Right renal pelvis (tissue), 4 donors: ENCODE measurements at places on chromosomes 1 and 21. TPM values are rescaled to one million over a fixed set of nuclear protein-coding genes. Genes with fewer than 3 reads are reported as not detected.

DNA sequence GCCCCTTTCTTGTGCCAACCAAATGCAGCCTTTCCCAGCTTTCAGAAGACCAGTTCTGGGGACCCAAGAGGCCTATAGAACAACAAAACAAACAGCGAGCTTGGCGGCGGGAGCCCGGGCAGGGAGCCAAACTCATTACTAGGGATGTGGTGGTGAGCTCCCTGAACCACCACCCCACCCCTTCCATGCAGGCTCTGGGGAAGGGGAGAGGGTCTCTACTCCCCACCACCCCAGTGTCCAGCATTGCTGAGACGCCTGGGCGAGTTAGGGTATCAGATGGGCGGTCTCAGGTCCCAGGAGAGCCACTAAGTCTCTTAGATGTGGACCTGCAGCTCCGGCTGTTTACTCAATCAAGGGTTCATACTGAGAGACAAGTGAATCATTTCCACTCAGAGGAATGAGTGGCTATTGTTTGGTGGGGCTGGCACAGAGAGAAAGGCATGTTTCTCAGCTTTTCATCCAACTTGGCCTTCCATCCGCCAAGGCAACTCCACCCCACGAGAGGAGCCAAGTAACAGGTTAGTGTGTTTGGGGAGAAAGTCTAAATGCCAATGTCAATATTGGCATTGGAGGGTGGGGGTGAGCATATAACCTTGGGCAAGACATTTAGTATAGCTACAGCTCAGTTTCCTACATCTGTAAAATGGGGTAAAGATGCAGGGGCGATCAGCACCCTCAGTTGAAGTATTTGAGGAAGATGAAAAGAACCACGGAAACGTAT is 40.9 kb downstream of the PLXNA2 start:
- no peak for DNase-seq

- DNase-seq: no peak
Observed at GRCh38 chr21:30957010-30957409, 75.6 kb upstream of the KRTAP11-1 start.

DNA sequence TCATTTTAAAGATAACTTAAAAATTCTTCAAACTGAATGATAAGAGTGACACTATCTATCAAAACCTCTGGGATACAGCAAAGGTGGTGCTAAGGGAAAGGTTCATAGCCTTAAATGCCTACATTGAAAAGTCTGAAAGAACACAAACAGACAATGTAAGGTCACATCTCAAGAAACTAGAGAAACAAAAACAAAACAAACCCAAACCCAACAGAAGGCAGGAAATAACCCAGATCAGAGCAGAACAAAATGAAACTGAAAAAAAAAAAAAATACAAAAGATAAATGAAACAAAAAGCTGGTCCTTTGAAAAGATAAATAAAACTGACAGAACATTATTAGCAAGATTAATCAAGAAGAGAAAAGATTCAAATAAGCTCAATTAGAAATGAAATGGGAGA is 6.8 kb downstream of the ODF2L start:
- no peak for DNase-seq

DNA sequence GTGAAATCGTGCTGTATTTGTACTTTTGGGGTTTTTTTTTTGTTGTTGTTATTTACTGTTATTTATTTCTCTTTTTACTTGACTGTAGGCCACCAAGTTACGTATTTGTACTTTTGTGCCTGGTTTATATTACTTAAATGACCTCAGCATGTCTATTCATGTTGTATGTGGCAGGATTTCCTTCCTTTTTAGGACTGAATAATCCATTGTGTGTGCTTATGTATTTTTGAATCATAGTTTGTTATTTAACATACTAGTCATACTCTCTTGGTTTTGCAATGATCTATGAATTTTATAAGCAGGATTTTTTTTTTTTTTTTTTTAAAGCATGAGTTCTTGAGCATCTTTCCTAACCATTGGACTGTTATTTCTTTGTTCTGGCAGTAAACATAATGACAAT is 51.2 kb downstream of the RNF2 start:
- DNase-seq: no peak

DNA sequence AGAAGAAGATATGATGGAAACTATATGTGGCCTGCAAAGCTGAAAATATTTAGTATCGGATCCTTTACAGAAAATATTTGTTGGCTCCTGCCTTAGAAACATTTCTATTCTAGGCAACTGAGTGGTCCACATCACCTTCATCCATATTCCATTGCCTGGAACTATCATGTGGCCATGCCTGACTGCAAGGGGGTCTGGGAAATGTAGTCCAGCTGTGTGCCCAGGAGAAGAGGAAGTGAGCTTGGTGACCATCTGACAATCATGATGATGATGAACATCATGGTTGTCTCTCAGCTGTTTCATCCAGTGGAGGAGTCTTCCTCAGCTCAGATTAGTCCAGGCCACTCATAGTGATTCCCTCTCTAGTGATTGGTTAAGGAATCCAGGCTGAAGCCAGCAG is 61.8 kb upstream of the IFNLR1 start:
- no peak for DNase-seq

DNA sequence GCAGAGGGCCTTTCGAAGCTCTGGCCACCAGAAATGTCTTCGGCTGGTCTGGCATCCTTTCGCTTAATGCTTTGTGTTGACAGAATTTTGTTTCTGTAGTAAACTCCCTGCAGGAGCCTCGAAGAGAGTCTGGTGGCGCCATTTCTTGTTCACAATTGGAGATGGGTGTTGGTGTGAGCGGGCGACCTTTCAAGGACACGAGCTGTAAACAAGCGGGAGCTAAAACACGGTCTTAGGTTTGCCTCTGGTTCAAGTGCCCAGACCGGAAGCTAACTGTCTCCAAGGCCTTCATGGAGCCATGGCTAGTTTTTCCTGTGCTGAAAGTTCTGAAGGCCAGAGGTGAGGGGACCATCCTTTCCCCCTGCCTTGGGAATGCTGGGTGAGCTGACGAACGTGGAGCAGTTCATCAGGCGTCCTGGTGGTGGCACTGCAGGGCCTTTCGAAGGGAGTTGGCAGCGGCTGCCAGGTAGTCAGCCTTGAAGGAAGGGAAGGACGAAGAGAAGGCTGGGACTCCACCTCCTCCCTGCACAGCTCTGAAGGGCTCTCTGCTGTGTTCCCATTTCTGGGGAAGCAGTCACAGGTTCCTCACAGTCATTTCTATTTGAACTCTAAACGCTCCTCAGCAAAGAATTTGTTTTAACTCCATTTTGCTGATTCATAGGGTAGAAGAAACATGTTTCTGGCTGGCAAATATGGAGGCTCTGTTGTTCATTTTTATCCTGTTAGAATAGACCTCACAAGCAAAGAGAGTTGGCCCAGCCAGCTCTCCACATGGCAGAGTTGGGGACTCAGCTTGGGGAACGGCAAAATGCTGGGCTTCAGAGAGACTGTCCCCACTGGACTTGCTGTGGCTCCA is 35.2 kb downstream of the URB2 start:
- peak; percentile 54 for DNase-seq

GRCh38 chr1:198155253-198155652 is 1.5 kb upstream of the NEK7 start:
- no peak for DNase-seq

GRCh38 chr1:170618421-170618820 is 45.5 kb upstream of the PRRX1 start:
- DNase-seq: no peak

DNA sequence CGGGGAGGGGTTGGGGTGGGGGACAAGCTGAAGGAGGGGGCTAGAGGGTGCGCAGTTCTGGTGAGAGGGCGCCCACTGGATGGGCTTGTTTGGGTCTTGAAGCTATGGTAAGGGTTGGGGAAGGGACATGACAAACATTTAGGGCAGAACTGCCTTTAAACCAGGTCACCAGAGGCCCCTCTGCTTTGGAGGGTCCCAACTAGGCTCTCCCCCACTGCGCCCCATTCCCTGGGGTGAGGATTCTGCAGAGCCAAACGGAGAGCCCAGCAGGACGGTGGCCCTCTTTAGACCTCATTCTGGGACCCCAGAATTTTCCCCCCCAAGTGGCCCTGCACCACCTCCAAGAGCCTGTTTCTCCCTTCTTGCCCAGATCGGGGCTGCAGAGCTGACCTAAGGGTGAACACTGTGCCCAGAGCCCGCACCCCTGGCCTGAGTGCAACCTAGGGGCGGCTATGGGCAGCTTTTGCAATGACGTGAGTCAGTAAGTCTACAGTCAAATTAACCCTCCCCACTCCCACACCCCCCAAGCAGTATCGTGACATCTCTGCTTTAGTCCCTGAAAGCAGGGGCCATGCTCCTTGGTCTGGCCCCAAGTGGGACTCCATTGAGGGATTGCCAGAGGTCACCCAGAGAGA is 593.8 kb downstream of the MATN1 start:
- no peak for DNase-seq

DNA sequence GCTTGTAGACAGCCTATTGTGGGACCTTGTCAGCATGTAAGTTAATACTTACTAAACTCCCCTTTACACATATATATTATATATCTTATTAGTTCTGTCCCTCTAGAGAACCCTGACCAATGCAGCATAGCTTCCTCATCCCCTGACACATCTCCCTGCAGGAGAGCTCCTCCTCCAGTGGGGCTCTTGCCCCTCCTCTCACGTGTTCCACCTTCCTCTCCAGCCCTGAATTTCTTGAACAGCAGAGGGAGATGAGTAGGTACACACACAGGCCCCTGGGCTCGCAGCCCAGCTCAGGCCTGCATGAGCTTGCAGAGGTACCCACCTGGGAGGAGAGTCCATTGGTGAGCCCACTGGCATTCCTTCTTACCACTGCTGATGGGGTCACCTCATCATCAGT is 27.3 kb upstream of the GOLT1A start:
- no peak for DNase-seq

DNA sequence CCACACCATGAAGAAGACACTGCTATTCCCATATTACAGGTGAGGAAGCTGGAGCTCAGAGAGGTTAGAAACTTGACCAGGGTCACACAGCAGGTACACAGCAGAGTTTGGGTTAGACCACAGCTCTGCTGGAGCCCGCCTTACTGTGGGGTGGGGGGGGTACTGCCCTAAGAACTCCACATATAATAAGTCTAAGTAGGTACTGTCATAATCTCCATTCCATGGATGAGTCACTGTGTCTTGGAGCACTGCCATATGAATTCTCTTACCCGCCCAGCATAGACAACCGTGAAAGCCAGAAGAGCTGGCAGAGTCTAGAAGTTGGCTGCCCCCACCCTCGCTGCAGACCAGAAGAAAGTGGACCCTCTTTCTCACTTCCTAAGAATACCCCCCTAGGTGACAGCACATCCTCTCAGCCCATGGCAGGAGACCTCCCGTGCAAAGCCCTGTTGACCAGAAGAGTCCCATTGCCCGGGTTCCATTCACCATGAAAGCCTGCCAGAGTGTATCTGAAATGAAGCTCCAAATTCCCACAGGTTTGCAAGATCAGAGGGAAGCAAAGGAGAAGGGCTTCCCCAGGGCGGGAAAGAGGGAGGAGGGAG is 5.2 kb upstream of the PLA2G2D start:
- DNase-seq: no peak

- no peak for DNase-seq
Observed at GRCh38 chr1:208682664-208683013, 438.5 kb upstream of the PLXNA2 start.

DNA sequence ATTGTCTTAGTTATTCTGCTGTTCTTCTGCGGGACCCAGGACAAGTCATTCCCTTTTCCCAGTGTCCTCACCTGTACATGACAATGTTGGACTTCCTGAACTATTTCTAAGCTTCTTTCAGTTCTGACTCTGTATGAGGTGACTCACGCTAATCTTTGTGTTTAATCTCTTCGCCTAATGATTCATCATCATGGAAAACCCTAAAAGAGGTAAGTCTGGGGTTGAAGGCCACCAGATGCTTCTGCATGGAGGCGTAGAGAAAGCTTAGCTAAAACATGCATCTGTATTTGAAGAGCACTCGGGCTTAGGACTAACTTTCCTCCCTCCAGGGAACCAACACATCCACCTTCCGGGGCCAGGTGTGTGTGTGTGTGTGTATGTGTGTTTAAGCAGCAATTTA is 7.4 kb downstream of the SPRR5 start:
- no peak for DNase-seq

DNA sequence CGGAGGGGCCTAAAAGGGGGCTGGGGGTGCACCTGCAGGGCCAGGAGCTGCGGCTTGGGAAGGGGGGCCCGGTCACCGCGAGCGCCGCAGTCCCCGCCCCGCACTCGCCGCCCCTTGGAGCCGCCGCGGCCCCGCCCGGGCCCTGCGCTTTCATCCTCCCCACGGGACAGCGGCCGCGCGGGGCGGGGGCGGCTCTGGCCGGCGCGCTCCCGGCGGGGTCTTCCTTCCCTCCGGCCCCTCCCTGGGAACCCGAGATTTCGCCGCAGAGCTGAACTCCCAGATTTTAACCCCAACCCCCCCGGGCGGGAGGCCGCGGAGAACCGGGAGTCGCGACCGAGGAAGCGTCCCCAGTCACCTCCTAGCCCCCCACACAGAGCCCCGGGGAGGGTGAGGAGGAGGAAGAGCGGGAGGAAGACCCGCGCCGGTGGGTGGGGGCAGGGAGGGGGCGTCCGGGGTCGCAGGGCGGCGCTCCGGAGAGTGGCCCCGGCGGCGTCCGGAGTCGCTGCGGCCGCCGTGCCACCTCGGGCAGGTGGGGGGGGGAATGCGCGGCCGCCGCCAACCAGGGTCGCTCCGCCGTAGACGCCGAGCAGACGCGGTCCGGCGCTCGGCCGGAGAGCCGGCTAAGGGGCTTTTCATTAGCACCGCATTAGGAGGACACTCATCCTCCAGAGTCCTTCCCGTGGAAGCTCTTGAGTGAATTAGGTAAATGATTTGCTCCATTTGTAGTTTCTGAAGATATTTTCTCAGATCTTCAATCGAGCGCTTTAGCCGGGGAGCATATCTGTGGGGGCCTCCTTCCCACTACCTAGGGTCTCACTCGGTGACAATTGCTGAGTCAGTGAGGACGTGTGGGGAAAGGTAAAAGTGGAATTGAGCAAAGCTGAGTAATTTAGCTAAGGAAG is 31.6 kb upstream of the NFIA start:
- DNase-seq: no peak

GRCh38 chr1:211344152-211344618 is 17.6 kb downstream of the TRAF5 start:
- no peak for DNase-seq

DNA sequence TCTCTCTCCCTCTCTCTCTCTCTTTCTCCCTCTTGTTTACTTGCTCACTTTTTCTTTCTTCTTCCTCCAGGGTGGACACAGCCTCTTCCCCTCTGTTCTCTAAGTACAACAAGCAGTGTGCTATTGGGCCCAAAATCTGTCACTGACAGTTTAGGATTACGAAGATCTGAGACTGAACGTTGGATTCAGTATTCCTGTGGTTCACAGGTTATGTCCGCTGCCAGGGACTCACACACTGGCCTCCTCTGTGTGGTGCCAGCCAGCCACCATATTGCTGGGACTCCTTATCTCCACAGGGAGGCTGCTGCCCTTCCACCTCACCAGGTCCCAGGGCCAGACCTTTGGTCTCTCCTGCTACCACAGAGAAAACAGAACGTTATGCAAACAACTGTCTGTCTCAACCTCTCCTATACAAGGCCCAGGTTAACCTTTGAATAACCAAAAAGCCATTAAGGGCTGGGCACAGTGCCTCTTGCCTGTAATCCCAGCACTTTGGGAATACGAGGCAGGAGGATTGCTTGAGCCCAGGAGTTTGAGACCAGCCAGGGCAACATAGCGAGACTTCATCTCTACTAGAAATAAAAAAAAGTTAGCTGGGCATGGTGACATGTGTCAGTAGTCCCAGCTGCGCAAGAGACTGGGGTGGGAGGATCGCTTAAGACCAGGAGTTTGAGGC is 171.9 kb upstream of the RAB4A start:
- DNase-seq: no peak

The VSIG8 gene
- 0.13 TPM for polyA plus RNA-seq

The DCDC2B gene
- polyA plus RNA-seq: 0.67 TPM

The CHIA gene
- not detected for polyA plus RNA-seq

The EXO1 gene
- polyA plus RNA-seq: 10.6 TPM

The THEMIS2 gene
- 3.3 TPM for polyA plus RNA-seq

The DDX59 gene
- polyA plus RNA-seq: 29.8 TPM

The ACTL8 gene
- polyA plus RNA-seq: not detected

The ELAVL4 gene
- polyA plus RNA-seq: 2.5 TPM

The BARHL2 gene
- polyA plus RNA-seq: not detected
